Stimulated activated CD8-positive, alpha-beta memory T cell treated with anti-CD3 and anti-CD28 coated beads, Interleukin-7, amount 100 ng/mL, for 24 hours (primary cell): ENCODE measurements at places on chromosomes 1 and 21.

DNA sequence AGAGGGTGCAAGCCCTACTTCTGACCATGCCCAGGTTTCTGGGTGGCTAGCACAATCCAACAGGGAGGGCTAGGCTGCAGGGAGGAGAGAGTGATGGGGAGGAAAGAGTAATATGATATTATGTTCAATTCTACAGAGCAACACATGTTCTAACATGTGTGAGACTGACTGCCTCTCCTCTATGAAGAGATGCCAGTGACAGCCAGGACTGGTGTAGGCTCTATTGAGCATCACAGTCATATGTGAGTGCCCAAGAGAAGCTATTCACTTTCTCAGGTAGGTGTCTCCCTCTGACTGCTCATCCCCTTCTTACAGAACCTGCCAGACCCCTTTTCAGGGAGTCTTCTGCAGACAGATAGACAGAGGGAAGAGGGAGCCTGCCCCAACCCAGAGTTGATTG is 446.1 kb downstream of the SIPA1L2 start:
- DNase-seq, result no peak

DNA sequence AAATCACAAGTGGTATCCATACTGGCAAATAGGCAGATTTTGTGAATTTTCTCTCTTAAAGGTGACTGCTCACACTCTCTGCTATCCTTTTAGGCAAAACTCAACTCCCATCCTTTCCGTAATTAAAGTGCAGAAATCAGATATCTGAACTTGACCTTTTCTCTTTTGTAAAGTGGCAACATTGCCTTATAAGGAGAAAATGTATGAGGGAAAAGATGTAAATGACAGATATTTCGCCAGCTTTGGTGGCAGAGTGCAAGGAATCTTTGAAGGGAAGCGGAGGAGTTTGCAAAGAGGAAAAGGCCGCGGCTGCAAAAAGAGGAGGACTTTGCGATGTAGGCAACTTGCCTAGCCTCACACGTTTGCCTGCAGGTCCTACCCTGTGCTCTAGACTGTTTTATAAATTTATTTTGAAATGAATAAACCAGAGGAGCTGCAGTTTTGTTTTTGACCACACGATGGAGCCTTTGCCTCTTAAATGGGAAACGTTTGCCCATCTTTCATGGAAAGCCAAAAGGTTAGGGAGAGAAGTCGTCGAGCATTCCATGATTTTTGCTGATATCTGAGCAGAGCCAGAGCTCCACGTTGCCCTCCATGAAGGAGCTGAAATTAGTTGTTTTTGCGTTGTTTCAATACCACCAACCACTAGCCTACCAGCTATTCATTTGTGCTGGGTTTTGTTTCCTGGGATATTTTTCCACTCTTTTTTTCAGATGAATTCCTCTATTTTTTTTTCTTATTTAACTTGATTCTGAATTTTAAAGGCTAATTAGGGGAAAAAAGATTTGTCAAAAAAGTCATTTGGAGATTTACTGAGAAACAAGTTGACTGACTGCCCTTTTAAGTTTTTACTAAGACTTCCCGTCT is 242.3 kb downstream of the LMX1A start:
- DNase-seq, result no peak

GRCh38 chr1:75514270-75514669 is 96.6 kb downstream of the SLC44A5 start:
- no peak for DNase-seq

DNA sequence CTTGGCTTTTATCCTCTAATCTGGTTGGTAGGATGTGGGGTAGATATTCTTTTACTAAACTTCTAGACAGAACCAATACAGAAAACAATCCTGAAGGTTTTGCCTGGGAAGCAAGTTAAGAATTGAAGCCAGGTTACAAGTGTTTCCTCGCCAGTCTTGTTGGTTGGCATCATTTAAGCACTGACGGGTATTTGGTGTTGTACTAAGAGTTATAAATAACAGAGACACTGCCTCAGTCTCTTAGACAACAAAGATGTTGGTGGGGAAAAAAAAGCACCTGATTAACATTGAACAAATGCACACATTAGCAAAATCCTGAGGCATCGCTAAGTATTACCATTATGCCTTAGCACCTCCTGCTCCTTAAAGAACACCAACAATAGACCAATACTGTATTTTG is 272.2 kb downstream of the BRINP2 start:
- no peak for DNase-seq

- no peak for DNase-seq
These were observed 18.7 kb upstream of the PPP1R8 start for GRCh38 chr1:27811741-27812500.
